ENCODE measurements at places on chromosomes 6 and 20.

GRCh38 chr20:34703424-34704176, 544 bp upstream of the TP53INP2 start:
- peak; percentile 53 for DNase-seq

DNA sequence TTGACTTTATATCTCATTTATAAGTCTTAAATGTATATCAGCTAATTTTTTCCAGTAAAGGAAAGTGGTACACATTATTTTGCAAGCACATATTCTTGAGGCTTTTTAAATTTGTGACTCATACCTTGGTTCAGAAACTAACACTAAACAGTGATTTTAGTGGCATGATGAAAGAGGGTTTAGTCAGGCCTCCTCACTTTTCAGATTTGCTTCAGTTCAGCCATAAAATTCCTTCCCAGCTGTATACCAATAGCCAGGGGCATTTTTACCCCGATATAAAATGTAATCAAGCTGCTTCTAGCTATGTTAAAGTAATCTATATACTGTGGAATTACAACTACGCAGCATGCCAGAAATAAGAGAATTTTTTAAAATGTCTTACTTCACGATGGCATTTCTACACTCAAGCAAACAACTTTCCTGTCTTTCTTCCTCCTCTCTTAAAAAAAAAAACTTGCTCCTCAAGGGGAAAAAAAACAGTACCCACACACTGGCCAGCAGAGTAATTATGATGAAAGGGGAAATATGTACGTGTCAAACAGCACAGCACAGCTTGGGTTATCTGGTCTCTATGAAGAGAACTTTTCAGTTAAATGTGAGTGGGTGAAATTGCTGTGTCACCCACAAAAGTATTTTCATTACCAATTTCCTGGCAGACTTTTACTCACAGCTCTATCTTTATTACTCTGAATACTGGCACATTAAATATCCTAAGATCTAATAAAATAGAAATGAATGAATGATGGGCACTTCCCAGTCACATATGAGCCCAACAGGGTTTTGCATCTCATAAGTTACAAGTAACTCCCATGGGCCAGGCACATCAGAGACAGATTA, 244.8 kb upstream of the TENT5A start:
- DNase-seq = no peak

DNA sequence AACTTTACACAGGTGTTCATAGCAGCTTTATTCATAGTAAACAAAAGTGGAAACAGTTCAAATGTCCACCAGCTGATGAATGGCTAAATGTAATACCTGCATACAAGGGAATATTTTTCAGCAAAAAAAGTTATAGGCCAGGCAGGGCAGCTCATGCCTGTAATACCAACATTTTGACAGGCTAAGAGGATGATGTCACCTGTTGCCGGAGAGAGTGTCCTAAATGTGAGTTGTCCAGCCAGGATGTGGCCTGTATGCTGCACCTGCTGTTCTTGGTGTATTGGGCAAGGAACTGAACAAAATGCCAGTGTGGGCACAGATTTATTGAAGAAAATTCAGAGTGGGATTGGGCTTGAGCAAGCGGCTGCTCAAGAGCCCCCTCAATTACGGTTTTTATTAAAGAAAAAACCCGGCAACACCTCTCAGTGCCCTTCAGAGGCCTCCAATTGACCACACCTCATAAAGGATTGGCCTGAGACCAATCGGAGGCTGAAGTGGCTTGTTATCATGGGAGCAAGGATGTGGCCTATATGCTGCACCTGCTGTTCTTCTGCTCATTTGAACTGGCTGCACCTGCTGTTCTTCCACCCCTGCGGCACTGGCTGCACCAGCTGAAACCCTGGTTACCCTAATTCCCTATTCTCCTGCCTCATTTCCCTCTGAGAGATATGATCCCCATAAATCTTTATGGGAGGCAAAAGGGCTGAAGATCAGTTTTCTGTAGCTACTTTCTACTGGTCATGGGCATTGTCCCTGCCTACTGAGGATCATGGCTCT, 164.3 kb upstream of the PROKR2 start:
- no peak for DNase-seq

GRCh38 chr20:44969300-44969894, 3.1 kb downstream of the STK4 start:
- DNase-seq = no peak

GRCh38 chr6:1872649-1873131, 263.0 kb downstream of the FOXC1 start:
- DNase-seq = peak; percentile 91

DNA sequence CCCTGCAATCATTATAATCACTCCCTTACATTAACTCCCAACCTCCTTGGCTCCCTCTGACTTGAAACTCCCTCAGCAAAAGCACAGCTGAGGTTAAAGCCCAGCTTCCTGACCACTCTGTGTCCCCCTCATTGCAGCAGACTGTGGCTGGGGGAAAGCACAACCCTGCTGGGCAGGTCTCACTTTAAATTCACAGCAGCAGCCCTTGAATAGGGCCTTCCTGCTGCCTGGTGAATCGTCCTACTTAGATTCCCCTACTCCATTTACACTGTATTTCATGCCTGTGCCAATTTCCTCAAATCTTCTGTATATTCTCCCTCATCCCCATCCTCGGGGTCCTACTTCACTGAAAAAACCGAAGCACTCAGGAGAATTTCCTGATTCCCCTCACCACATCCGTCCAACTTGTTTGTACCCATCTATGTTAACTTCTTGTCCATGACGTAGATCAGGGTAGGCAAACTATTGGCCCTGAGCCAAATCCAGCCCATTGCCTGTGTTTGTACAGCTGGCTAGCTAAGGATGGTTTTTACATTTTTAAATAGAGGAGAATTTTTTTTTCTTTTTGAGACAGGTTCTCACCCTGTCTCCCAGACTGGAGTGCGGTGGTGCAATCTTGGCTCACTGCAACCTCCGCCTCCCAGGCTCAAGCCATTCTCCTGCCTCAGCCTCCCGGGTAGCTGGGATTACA, 31.5 kb upstream of the GCM1 start:
- DNase-seq = peak; percentile 66

DNA sequence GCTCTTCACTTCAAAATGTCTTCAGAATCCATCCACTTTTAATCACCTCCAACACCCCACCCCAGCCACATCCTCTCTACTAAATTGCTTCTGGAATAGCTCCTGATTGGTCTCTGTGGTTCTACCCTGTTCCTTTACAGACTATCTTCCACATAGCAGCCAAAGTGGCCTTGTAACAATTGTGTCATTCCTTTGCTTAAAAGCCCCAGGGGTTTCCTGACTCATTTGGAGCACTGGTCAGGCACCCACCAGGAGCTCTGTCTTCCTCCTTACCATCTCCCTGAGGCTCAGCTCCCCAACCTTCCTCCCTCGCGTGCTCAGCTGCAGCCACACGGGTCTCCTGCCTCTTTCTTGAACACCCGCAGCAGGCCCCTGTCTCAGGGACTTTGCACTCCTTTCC, 126.8 kb downstream of the HIVEP1 start:
- DNase-seq = no peak

DNA sequence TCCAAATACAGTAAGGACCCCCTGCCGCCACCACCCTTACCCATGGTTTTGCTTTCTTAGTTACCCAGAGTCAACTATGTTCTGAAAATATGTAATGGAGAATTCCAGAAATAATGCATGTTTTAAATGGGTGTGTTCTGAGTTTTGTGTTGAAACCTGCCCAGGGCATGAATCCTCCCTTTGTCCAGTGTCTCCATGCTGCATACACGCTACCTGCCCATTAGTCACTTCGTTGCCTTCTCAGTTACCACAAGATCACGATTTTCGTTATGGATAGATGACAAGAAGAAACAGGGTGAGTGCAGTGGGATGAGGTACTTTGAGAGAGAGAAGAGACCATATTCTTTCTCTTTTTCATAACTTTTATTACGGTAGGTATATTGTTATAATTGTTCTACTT, 10.6 kb downstream of the FARS2 start:
- no peak for DNase-seq

- peak; percentile 77 for DNase-seq
Measured at GRCh38 chr20:38239441-38239840, 21.1 kb downstream of the KIAA1755 start.

GRCh38 chr6:41228616-41229015, 467 bp downstream of the TREML4 start:
- no peak for DNase-seq

- DNase-seq = no peak
Measured at GRCh38 chr6:136341967-136342366, 52.3 kb upstream of the BCLAF1 start.

DNA sequence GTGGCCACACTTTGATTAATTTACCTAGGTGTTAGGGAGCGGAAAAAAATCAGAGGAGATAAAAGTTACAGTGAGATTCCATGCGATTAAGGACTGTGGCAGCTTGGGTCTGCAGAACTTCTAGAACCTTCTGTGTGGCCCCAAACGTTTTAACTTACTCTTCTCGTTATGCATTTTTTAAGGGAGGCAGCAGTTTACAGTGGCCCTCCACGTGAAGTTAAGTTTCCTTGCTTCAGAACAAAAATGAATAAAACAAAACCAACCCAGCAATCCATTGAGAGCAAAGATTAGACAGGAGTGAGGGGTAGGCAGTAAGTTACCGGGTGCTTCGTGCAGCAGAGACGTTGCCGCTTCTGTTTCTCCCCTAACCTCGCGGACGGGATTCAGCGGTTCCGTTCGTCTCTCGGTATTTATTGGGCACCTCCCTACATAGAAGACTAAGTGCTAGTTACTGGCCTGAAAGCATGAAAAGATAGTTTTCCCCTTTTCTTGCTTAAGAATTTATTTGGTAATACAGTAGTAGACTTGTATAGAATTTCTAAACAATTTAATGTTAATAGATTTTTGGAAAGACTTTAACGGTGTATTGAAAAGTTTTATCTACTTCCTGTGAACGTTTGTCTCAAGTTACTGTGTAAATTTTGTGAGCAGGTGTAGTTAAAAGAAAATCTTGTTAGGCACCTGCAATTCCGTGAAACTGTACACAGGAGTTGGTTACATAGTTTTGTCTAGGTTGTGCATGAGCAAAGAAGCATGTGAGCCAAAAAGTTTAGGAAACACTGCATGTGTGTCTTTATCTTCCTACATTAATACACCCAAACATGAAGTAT, 1.1 kb downstream of the BAG2 start:
- DNase-seq = peak; percentile 42

- DNase-seq = no peak
Measured at GRCh38 chr6:73062130-73062529, 163.2 kb downstream of the KHDC1L start.

GRCh38 chr6:72250664-72251063, 364.3 kb downstream of the RIMS1 start:
- DNase-seq = no peak

DNA sequence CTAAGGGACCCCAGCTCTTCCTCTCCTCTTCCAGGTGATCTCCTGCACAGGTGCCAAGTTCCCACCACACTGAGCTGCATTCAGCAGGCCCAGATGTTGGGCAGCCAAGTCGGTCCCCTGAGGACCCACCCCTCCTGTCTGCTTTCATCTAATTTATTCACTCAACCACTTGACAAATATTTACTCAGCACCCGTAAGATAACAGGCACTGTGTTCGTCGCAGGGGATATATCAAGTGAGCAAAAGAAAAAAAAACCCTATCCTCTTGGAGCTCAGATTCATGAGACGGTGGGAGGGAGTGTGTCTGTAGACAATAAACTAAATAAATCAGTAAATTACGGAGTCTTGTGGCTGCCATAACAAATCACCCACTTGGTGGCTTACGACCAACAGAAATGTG, 143.6 kb downstream of the MRPL14 start:
- DNase-seq = no peak

GRCh38 chr6:92216717-92217116, 1202.6 kb downstream of the EPHA7 start:
- DNase-seq = no peak

DNA sequence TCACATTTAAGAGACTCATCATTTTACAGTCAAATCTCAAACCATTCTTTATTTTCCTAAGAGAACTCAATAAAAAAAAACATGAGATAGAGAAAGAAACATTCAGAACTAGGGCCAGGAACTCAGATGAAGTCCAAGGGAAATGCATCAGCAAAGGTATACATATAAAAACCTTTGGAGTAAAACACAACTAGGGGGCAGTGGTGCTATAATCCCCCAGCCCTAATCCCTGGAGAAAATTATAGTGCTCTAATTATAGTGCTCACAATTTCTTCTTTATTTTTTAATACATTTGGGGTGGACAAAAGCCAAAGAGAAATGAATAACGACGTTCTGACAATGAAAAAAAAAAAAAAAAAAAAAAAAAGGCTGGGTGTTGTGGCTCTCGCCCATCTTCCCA, 100.6 kb upstream of the EMILIN3 start:
- no peak for DNase-seq

DNA sequence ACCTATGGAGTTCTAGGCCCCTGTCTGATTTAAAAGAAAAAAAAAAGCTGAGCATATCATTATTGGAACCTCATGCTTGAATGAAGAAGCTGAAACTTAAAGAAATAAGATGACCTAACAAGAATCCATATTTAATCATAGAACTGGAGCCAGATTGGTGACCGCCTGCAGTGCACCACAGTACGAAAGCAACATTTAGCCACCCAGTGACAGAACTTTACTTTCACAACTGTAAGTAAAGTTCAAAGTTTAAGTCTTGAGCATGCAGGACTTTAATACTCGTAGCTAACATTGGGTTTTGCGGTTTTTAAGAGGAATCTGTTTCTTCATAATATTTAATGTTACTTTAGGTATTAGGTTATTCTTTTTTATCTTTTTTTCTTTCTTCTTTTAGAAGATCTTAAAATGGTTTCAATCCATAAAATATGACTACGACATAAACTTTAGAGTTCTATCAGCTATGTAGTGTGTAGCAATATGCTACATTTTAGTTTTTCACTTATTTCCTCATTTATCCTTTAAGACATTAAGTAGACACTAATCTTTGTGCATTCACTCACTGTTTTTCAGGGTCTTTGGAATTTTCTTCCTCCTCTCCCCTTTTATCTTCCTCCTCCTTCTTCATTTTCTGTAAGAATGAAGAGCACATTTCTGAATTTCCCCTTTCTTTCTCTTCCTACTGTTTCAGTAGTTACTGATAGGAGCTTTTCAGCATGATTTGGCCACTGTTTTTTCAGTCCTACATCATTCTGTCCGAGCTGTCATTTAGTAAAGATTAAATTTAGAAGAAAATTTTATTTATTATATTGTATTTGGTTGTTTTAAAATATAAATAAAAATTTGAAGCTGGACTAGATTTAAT, 514.1 kb downstream of the GRIK2 start:
- no peak for DNase-seq

DNA sequence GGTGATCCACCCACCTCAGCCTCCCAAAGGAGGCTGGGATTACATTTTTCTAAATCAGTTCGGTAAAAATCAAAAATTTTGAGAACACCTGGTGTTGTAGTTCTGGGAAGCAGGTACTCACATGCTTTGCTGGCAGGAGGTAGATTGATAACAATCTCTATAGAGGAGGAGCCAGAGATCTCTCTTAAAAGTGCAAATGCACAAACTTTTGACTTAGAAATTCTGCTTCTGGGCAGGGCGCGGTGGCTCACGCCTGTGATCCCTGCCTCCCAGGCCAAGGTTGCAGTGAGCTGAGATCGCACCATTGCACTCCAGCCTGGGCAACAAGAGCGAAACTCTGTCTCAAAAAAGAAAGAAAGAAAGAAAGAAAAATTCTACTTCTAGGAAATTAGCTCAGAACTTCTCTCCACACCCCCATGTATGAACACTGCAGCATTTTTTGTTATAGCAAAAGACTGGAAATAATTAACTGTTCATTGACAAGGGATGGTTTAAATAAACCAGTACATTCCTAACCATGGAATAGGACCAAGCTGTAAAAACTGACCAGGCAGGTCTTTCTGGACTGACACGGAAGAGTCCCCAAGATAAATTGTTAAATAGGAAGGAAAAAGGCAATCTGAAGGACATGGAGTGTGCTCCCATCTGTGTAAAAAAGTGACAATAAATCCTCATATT, 14.4 kb upstream of the TRIB3 start:
- DNase-seq = no peak

- no peak for DNase-seq
Measured at GRCh38 chr20:37123441-37123840, 27.6 kb upstream of the RBL1 start.
